CD4-positive, alpha-beta T cell treated with Interleukin-12 subunit alpha and Interleukin-12 subunit beta, for 1 hour (primary cell): ENCODE measurements at places on chromosomes 7 and 10.

DNA sequence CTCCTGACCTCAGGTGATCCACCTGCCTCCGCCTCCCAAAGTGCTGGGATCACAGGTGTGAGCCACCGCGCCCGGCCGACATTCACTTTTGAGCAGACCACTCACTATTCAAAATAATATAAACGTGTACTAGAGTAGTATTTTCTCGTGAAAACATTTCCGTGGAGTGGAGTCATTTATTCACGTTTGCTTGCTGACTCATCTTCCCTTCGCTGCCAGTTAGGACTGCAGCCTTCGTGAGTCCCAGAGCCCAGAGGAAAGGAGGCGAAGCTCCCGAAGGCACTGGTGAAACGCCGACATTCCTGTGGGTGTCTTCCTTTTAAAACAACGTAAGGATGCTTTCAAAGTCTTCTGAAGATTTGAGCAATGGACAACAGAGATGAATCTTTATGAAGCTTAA is 10.9 kb upstream of the INPP5A start:
- DNase-seq: no peak

DNA sequence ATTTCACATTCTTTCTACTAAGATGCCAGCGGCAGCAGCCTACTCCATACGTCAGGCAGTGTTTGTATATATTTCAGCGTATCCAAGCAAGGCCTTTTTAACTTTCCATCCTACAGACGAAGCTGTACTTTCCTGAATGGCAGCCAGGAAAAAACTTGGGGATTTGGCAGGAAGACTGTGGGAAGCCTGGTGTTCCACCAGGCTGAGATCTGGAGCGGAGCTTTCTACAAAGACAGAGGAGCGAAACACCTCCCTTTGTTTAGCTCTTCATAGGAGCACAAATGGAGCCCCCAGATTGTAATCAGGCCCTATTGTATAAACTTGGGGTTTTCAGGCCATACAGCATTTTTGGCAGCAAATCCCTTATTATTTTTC is 143.8 kb downstream of the TES start:
- no peak for DNase-seq

- DNase-seq: no peak
Observed at GRCh38 chr10:15069230-15069629, 19.3 kb downstream of the ACBD7 start.

GRCh38 chr10:133088956-133089800 is 1.5 kb downstream of the ADGRA1 start:
- no peak for DNase-seq

- no peak for DNase-seq
Observed at GRCh38 chr10:50316174-50316573, 64.9 kb upstream of the ASAH2 start.

DNA sequence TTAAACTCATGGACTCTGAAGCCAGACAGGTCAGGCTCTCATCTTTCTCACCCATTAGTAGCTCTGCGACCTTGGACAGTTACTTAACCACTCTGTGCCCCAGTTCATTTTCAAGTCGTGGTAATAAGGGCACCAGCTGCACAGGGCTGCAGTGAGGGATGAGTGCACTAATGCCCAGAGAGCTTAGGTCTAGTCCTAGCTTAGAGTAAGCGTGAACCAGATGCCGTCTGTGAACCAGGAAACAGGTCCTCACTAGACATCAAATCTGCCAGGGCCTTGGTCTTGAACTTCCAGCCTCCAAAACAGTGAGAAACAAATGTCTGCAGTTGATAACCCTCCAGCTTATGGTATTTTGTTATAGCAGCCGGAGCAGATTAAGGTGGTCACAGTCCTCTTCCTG is 222.4 kb upstream of the PFKP start:
- DNase-seq: no peak

DNA sequence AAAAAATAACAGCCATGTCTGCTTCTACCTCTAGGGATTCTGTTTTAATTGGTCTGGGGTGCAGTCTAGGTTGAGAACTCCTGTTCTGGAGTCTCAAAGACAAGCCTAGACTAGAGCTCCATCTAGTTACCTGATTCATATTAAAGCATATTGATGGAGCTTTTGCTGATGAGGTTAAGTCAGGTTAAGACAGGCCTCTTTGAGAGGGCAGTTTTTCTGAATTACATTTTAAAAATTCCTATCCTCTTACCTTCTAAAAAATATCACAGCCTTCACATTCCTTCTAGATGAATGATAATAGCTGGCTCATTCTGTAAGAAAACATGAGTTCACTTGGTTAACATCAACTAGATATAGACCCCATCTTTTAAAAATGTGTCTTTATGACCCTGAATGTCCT is 28.9 kb downstream of the MGAM start:
- DNase-seq: no peak

- DNase-seq: no peak
Observed at GRCh38 chr7:22351329-22351692, 5.6 kb downstream of the RAPGEF5 start.

DNA sequence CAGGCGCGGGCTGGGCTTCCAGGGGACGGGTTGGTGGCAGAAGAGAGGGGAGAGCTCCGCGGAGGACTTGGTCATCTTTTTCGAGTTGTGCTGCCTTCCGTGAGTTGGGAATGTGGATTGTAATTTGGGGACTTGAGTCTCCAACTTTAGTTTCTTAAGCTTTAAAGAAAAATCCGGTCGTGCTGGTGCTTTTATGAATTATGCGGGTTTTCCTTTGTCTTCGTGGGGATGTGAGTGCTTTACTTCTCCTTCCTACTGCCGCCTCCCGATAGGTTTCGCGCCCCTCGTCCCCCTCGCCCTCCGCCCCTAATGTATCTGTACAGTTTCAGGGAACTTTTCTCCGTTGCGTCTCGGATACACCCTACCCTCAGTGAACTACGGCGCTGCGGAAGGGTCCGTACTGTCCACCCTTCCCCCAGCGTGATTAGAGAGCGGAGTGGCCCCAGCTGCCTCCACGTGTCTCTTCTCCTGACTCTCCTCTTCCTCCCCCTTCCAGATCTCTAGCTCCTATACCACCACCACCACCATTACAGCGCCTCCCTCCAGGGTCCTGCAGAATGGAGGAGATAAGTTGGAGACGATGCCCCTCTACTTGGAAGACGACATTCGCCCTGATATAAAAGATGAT is 649 bp downstream of the SCD start:
- no peak for DNase-seq

- DNase-seq: no peak
Observed at GRCh38 chr7:104621321-104621720, 292.9 kb downstream of the LHFPL3 start.

- DNase-seq: no peak
Observed at GRCh38 chr7:141752634-141753033, 11.3 kb upstream of the TAS2R3 start.

GRCh38 chr10:78861529-78862327 is 207.0 kb upstream of the ZMIZ1 start:
- DNase-seq: no peak

GRCh38 chr7:7867846-7868571 is 100.6 kb upstream of the GLCCI1 start:
- no peak for DNase-seq

- no peak for DNase-seq
Observed at GRCh38 chr7:120131096-120131839, 141.7 kb upstream of the KCND2 start.

DNA sequence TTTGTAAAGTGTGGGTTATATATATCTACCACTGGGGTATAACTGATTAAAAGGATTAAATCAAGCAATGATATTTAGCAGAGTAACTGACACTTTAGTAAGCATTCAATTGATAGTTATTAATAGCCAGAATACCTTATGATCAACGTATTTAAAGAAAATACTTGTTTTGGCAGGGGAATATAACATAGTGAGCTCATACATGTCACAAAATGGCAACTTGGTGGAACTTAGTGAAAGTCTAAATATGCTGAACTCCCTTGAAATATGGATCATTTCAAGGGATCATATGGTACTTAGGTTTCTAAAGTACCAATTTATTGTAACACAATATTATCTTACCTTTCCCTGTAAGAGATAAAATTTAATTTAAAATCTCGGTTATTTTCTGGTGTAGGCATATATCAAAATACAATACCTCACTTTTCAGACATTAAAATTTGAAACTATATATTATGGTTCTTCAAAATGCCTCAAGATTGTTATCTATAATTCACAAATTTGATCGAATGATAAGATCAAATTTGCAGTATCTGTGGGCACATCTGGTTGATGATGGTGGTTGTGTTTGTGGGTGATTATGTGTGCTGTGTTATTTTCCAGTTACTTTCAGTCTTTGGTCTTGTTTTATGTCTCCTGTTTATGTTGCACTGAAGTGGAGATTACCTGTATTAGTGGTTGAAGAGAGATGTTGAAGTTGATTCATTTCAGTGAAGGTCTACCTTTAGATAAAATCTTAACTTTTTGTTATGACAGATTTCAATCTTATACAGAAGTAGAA is 5.2 kb downstream of the ARL4A start:
- DNase-seq: no peak

GRCh38 chr7:77326131-77326530 is 90.0 kb downstream of the GSAP start:
- DNase-seq: no peak

DNA sequence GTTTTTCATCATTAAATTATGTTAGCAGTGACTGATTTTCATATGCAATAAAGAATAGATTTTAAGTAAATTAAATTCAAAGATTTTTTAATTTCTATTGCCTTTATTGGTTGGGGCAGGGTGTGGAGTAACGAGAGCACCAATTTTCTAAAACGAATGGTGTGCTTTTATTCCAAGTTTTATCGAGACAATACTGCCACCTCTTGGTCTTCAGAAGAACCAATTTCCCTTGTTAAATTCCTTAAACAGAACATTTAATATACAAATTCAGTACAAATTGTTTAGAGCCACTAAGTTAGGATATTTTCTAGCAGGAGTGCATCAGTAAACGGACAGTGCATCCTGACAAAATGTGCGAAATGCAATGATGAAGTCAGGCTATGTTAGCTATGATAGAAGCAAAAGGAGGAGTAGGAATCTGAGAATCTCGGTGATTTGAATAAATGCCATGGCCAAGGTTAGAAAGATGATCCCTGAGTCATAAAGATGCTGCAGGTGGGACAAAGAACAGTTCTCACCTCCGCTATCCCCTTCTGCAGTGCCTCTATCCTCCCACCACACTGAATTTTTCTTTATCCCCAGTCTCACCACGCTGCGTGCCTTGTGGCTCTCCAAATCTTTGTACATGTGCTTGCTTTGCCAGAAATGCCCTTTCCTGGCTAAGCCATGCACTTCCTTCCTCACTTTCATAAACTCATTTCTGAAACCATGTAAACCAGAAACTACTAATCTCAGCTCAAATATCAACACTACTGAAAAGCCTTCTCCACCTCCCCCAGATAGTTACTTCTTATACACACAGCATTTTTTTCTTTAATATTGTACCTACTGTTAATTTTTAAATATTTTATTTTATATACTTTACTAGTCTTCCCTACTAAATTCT is 31.9 kb upstream of the AGBL3 start:
- peak; percentile 45 for DNase-seq

GRCh38 chr7:26624431-26624830 is 240.0 kb downstream of the SKAP2 start:
- no peak for DNase-seq

DNA sequence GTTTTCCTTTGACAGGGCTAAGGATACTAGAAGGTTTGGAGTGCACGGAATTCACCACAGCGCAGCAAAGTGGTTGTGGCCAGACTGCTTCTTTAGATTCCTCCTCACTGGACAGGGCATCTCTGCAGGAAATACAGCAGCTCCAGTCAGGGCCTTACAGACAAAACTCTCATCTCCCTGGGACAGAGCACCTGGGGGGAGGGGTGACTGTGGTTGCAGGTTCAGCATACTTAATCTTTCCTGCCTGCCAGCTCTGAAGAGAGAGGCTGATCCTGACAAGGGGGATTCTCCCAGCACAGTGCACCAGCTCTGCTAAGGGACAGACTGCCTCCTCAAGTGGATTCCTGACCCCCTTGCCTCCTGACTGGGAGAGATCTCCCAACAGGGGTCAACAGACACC is 1257.9 kb downstream of the NXPH1 start:
- DNase-seq: no peak

DNA sequence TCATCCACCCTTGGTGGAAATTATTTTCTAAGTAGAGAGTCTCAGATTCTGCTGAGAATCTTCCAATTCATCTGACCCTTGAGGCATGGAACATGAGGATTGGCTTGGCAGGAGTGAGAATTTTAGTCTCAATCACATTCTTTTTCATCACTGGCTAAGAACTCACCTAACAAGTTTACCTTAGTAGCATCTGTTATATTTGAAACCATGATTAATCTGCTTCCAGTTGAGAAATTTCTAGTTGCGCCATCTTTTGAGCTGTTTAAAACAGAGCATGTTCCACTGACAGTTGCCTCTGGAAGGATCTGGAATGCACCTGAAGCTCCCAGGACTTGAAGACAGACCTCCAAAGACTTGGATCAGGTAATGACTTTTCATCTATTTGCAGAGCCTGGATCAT is at the start of gene LIPK:
TSS of gene LIPK (plus strand) at position 292 of the 400 bp plus-strand sequence. CDS start 18,295 bp downstream, outside the sequence.
- no peak for DNase-seq

- no peak for DNase-seq
Observed at GRCh38 chr10:34291466-34292193, 523.5 kb downstream of the PARD3 start.

DNA sequence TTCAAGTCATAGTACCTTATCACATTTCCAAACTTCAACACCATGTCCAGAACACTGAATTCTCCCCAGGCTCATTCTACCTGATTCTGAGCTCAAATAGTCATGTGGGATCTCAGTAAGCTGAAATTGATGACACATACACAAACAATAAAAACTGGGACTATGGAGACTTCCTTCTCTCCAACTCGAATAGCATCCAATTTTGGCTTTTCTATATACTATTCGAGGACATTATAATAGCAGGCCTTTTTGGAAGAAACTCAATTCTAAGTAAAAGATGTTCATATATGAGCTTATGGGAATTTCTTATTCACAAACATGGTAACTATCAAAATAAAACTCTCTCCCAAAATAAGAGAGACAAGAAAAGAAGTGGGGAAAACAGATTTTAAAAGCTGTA is 551 bp upstream of the TAS2R40 start:
- DNase-seq: no peak

DNA sequence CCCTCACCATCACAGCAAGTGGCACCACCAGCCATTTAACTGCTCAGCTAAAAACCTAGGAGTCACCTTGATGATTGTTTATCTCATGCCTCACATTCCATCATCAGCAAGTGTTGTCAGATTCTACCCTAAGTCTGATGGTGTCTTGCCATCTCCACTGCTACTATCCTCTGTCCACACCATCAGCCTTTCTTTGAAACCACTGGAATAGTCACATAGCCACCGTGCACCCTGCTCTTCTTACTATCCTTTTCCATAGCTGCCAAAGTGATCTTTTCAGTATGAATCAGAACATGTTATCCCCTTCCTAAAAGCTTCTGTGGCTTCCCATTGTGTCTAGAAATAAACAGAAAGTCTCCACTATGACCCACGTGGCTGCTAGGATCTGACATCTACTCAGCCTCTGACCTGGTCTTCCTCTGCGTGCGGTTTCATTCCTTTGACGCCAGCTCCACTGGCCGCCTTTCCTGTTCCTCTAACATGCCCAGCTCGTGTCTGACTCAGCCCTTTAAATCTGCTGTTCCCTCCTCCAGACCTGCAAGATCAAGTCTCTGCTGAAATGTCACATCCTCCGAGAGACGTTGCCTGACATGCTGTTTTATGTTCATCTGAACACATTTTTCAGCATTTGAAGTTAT is 16.5 kb upstream of the CHN2 start:
- peak; percentile 14 for DNase-seq

GRCh38 chr10:66565999-66566398 is 359.8 kb upstream of the LRRTM3 start:
- no peak for DNase-seq
